ENCODE measurements at places on chromosomes 7 and 10. TPM values are rescaled to one million over a fixed set of nuclear protein-coding genes. Genes with fewer than 3 reads are reported as not detected.
A peak's percentile ranks its signal among the peaks of the same experiment; 100 is the strongest.

DNA sequence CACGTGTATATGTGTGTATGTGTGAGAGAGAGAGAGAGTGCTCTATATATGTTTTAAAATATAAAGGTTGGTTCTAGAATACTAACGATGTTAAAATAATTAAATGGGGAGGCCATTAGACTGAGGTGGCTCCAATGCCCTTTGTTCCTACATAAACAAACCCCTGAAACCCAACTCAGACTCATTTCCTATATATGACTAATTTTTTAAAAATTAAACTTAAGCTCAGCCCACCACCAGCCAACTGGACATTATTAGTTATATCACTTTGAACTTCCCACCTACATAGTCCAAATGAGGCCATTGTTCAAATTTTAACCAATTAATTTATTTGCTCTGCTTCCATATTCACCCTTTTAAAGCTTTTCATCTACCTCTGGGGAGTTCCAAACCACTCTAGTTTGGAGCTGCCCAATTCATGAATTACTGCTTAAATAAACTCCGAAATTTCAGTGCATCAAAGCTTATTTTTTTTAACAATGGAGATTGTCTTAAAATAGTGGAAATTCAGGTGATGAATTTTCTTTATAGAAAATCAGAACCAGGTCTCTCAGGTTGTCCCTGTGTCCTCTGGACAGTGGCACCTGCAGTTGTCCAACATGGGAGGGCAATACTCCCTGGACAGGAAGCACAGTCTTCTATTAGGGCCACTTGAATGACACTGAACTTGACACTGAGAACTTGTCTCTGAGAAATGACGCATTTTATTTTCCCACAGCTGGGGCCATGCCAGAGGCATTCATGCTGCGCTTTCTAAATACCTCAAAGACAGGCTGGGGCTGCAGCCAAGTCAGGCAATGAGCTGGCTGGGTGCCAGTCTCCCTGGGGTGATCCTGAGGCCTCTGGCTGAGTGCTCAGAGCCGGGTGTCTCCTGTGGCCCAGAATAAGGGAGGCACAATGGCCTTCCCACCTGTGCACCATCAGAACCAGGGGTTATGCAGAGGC, 109.5 kb upstream of the TMEM72 start:
- no peak for DNase-seq

- DNase-seq, result no peak
Measured at GRCh38 chr7:158550886-158551452, 36.7 kb downstream of the PTPRN2 start.

- no peak for DNase-seq
Measured at GRCh38 chr10:11424456-11425295, 186.8 kb downstream of the USP6NL start.

- no peak for DNase-seq
Measured at GRCh38 chr10:72792288-72792687, 100.3 kb downstream of the MCU start.

GRCh38 chr7:154416714-154417113, 364.5 kb downstream of the DPP6 start:
- DNase-seq, result no peak

GRCh38 chr10:1109795-1110673, 53.8 kb downstream of the WDR37 start:
- DNase-seq, result peak; percentile 1

DNA sequence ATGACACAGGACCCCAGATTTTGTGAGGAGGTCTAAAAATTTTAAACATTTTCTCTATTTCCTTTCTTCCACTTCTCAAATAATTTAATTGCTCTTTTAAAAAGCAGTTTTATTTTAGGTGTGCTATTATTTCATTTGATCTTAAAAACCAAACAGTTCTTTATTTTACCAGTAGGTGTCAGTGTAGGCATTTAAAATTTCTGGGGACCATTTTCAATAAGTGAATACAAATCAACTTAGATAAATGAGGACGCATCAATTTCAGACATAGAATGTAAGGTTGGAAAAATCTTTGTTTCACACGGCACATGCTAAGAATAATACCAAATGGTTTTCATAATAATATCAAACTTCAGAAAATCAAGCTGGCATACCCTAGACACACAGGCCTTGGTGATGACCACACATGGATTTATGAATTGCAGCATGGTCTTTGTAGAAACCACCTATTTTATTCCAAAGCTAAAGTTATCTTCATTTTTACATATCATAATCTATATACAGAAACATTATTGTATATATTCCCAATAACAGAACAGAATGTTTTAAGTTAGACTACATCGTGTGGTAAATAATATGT, 127.6 kb upstream of the SLC26A5 start:
- no peak for DNase-seq

- no peak for DNase-seq
Measured at GRCh38 chr10:12974078-12974477, 27.4 kb downstream of the CCDC3 start.

DNA sequence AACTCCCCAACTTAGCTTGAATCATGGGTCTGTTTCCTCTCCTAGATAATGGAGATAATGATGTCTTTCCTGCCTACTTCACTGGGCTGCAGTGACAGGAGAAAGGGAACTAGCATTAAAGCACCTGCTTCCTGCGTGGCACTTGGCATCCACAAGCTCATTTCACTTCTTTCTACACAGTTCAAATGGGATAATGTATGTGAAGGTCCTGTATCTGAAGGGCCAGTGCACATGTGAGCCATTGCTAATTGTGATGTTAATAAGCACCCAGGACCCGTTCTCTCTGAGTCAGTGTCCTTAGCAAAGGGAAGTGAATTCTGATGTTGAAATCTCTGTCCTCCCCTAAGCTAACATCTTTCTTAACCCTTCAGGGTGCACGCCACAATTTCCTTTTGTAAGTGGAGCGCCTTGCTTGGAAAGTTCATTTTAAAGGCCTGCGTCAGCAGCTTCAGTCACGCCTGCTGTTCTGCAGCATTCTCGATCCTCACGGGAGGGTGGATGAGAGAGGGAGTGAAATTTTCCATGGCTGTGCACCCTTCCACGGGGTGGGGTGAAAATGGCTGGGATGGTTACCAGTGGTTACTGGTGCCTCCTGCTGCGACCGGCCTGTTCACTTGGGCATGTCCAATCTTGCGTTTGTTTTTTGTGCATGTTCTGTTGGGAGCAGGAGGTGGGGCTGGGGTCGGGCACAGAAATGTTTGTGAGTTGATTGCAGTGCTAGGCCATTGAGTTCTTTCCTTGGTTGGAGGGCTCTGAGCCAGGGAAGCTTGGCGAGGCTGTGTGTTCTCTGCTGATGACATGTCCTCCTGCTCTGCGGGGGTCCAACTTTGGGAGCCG, 59.2 kb downstream of the HK1 start:
- no peak for DNase-seq

DNA sequence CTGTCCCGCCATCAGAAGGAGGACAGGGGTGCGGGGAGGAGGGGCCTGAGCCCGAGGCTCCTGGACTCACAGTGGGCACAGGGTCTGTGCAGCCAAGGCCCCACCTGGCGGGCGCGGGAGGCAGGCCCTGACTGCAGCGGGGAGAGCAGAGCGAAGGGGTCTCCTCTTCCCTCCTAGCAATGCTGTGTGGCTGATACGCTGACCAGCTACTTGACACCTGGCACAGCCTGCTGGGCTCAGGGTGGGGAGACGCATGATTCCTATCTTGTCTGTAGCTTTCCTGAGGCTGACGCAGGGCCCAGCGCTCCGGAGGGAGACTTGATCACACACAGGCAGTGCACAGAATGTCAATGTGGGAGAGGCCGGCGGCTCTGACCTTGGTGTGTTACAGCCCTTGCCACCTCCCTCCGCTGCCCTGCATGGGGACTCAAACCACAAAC, 174.9 kb downstream of the ELFN1 start:
- DNase-seq, result no peak

- DNase-seq, result no peak
Measured at GRCh38 chr10:52419281-52419680, 105.2 kb downstream of the DKK1 start.

- DNase-seq, result no peak
Measured at GRCh38 chr10:71742301-71743088, 22.9 kb upstream of the C10orf105 start.

GRCh38 chr10:13441476-13441875, 87.3 kb downstream of the BEND7 start:
- no peak for DNase-seq

- no peak for DNase-seq
Measured at GRCh38 chr10:100183481-100183880, 2.3 kb downstream of the ERLIN1 start.

CASTOR2 gene
- 15.9 TPM for polyA plus RNA-seq

VIPR2 gene
- 9.4 TPM for polyA plus RNA-seq

CFAP70 gene
- 2.3 TPM for polyA plus RNA-seq

SPDYE2 gene
- polyA plus RNA-seq, result 7.4 TPM

SFXN2 gene
- polyA plus RNA-seq, result 6.3 TPM

Measured in forelimb muscle (tissue), 1 donor.